ENCODE measurements at places on chromosomes 1 and 21.

DNA sequence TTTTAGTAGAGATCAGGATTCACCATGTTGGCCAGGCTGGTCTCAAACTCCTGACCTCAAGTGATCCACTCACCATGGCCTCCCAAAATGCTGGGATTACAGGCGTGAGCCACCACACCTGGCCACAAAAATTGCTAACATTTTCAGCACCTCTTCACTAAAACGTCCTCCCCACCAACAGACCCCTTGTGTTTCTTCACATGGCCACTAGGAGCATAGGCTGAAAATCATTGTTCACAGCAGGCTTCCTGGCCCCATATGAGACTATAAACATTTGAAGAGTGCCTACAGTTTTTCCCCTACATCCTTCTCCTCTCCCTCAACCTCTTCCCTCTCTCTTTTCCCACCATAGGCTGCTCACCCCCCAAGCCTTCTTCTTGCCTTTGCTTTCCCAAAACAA, 28.0 kb upstream of the SFPQ start:
- DNase-seq: no peak

GRCh38 chr1:61013189-61013945, 69.0 kb upstream of the NFIA start:
- DNase-seq: no peak

- DNase-seq: no peak
Measured at GRCh38 chr21:24050231-24050630, 1557.0 kb downstream of the MRPL39 start.

DNA sequence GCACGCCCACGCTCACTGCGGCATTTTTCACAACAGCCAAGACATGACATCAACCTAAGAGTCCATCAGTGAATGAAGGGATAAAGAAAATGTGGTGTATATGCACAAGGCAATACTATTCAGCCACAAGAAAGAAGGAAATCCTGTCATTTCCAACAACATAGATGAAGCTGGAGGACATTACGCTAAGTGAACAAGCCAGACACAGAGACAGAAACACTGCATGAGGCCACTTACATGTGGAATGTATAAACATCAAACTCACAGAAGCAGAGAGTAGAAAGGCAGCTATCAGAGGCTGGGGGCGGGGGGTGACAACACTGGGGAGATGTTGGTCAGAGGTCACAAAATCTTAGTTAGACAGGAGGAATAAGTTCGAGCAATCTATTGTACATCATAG, 20.9 kb downstream of the TMPRSS2 start:
- DNase-seq: no peak

- DNase-seq: no peak
Measured at GRCh38 chr1:167202049-167202448, 18.6 kb upstream of the POU2F1 start.

DNA sequence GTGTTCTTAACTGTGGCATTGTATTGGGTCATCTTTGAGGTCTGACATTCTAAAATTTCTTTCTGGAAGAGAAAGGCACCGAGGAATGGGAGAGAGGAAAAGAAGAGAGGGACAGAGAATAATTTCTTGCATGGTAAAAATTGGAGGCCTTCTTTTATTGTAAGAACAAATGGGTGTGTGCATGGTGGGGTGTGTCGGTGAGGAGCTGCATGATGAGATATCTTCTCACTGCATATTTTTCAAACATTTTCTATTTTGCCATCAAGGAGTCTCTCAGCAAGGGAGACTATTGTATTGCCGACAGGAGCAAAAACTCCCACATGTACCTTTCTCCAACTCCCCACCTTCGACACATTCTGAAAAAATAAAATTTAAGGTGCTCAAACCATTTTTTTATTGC, 6.5 kb upstream of the CTSE start:
- DNase-seq: no peak

GRCh38 chr1:89631816-89632656, 884 bp upstream of the LRRC8C start:
- no peak for DNase-seq

DNA sequence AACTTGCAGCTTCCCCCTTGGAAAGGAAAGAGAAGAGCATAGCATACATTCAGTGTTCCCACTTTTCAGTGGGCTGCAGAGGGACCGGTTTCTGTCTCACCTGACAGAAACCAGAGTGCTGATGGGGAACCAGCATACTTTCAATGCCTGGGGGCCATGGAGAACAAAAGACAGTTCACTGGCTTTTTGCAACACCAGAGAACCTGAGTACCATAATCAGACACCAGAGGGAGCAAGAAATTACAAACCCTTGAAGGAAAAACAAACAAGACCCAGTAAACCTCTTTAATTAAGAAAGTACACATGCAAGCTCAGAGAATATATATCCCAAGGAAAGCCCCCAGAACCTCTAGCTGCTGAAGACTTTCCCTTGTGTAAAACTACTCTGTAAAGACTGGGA, 51.1 kb downstream of the CSMD2 start:
- no peak for DNase-seq

- DNase-seq: peak; percentile 35
Measured at GRCh38 chr21:37562920-37563640, 196.5 kb downstream of the DYRK1A start.

DNA sequence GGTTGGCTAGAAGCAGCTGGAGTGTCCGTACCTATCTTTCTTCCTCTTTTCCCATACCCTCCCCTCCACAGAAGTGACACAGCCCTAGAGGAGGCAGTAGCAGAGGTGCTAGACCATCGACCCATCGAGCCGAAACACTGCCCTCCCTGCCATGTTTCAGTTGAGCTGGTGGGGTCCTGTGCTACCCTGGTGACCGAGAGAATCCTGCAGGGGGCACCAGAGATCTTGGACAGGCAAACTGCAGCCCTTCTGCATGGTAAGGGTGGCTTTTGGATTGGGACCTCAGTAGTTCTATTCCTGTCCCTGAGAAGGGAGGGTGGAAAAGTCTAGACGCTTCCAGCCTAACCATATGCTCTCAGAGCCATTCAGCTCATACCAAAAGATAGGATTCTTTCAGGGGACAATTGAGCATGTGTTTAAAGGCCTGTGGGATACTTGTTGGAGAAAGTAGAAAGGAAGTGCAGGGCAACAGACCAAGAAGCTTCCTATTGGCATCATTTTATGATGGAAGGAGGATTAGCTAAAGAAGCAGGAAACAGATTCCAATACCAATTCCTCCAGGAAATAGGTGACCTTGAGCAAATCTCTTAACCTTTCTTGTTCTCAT, 11.7 kb upstream of the BNIPL start:
- peak; percentile 55 for DNase-seq

DNA sequence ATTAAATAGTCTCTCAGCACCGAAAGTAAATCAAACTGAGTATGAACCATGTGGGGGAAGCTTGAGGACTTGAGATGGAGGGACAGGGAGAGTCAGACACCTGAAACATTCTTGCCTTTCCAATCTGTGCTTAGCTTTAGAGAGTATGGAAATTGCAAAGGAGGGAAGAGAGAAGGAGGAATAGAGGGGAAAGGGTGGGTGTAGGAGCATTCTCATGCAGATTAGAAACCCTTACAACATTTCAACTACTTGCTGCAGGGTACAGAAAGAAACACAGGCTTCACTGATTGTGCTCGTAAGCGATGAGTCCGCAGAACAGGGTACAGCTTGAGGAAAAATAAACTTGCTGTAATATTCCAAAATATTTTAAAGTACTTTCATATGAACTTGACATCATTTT, 73.8 kb downstream of the NIBAN1 start:
- no peak for DNase-seq
